Suppressor macrophage (primary cell): ENCODE measurements at places on chromosomes 3 and 15.
A peak's percentile ranks its signal among the peaks of the same experiment; 100 is the strongest.

DNA sequence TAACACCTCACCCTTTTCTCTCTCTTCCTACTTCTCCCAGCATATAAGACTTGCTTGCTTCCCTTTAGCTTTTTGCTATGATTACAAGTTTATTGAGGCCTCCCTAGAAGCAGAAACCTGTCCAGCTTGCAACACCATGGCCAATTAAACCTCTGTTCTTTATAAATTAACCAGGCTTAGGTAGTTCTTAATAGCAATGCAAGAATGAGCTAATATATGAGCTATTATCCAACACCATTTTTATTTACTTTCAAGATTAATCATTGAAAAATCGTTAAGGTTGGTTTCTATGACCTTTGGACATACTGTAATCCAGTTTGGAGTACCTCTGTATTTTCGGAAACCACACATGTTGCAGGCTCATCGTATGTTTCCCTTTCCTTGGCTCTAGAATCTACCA is 643.1 kb downstream of the ZPLD1 start:
- no peak for DNase-seq

- DNase-seq = peak; percentile 34
Measured at GRCh38 chr3:14441920-14442300, 39.5 kb downstream of the SLC6A6 start.

DNA sequence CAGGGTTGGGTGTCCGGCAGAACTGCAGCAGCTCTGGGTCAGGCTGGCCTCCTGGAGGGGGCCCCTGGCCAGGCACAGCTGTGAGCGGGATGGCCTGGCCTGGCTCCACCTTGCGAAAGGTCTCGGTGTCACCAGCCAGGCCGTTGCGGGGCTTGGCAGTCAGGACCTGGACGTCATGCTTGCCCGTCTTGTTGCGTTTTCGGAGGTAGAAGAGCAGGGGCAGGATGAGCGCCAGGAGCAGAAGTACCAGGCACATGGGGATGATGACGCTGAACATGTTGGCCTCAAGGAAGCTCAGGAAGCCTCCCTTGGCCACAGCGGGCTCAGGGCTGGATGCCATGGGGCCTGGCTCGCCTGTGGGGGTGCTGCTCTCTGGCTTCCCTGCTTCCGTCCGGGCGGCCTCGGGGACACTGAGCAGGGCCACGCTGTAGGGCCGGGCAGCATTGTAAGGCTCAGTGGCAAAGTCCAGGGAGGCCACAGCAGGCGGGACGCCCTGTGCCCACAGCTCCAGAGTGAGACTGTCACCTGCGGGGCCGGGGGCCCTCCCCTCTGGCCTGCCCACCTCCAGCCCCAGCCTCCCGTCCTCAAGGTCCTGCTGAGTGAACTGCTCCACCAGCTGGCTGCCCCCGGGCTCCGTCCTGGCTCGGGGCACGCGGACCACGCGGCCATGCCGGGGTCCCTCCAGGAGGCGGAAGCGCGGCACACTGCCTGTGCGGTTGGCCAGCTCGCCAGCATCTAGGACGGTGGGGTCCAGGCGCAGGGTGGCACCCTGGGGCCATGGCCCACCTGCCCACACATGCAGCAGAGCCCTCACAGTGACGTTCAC is 28.1 kb downstream of the SNX33 start:
- no peak for DNase-seq

GRCh38 chr15:75776065-75776423 is 63.4 kb upstream of the CSPG4 start:
- DNase-seq = no peak

GRCh38 chr3:151890721-151891141 is 17.3 kb downstream of the SUCNR1 start:
- DNase-seq = no peak

- no peak for DNase-seq
Measured at GRCh38 chr3:126373682-126374601, 16.7 kb upstream of the KLF15 start.

- DNase-seq = no peak
Measured at GRCh38 chr3:56421205-56421604, 47.1 kb downstream of the ERC2 start.

DNA sequence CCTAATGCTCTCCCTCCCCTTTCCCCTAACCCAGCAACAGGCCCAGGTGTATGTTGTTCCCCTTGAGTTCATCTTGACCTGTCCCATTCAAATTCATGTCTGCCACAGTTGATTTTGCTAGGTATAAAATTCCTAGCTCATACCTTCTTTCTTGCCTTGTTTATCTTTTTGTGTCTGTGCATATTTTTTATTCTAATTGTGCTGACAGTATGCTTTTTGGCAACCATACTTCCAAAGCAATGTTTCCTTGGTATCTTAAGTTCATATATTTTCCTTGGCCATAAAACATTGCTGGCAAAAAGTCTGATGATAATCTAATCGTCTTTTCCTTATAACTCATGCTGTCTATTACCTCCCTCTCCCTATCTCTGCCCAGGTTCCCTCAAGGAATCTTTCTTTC is 15.5 kb downstream of the LNP1 start:
- no peak for DNase-seq

DNA sequence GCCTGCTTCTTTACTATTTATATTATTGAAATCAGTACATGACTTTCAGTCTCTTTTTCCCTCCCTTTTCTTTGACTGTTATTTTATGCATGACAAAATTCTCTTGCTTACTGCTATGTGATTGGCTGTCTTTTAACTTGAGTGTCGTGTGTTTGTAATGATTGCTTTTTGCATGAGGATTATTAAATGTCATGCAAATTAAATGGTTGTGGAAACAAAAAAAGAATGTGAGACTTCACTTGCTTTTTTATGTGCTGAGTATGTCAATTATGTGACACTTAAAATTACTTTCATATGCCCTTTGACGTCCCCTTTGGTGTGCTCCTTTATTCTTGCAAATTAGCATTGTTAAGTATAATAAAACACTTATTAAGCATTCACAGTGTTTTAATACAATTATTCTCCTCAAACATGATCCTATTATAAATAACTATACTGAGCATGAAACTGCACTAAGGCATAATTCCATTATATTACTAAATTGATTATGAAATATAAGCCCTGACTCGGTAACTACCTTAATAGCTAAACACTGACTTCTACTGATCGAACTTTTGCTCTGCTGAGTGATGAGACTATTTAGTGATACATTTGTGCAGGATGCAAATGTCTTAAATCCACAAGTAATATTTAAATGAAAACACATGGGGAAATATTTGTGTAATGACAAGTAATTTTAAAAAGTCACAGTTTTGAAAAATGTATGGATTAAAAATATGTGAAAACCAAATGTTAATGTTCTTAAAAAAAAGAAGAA is 401.7 kb downstream of the NLGN1 start:
- DNase-seq = no peak

DNA sequence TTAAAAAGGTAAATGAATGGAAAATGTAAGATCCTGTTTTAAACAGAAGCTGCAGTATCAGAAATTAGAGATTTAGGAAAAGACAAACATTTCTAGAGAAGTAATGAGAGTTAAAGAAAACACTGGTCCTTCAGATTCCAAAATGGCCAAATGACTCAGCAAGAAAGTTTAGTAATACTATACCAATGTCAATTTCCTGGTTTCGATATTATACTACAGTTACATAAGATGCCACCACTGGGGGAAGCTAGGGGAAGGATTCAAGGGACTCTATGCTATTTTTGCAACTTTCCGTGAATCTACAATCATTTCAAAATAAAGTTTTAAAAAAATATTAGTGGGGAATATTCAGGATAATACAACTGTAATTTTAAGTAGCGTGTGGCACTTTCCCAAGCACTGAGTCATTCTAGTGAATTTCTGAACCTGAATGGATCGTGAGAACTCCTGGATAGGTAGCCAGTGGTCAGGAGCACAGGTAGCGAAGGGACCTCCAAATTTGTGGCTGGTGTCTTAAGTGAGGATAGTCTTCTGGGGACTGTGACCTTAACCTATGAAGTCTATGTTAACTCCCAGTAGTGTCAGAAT is 37.6 kb downstream of the TMCC1 start:
- peak; percentile 90 for DNase-seq

GRCh38 chr3:125643172-125643571 is 47.9 kb upstream of the OSBPL11 start:
- DNase-seq = no peak

- DNase-seq = peak; percentile 21
Measured at GRCh38 chr3:127015282-127016042, 32.5 kb downstream of the PLXNA1 start.

- DNase-seq = no peak
Measured at GRCh38 chr15:42139596-42139995, 16.8 kb downstream of the PLA2G4F start.

- no peak for DNase-seq
Measured at GRCh38 chr3:11808231-11808630, 38.5 kb downstream of the TAMM41 start.

DNA sequence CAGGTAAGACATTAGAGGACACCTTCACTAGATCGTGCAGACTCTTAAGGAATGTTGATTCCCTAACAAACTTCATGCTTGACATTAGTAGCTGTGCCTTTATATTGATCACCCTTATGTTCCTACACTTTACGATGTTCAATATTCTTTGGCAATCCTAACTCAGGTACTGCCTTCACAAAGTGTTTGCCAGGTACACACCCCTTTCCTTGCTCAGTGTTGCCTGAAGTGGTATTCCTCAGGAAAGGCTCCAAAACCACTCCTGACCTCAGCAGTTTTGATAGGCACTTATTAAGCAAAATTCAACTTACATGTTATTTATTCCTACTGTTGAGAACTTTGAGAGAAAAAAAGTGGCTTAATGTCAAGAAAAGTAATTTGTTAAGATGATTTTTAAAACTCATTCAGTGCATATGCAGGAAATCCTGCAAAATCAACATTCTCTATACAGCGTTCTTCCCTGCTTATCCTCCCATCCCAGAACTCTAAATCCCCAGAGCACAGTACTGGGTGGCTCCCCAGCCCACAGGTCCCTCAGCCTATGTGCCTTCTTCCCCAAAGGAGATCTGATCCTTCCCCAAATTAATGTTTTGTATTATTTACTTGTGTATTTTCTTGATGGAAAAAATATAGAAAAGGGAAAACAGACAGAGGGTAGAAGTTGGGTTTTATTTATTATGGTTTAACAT is 260.7 kb downstream of the MECOM start:
- DNase-seq = no peak

GRCh38 chr3:44418549-44418948 is 58.9 kb downstream of the ZNF445 start:
- DNase-seq = peak; percentile 9

DNA sequence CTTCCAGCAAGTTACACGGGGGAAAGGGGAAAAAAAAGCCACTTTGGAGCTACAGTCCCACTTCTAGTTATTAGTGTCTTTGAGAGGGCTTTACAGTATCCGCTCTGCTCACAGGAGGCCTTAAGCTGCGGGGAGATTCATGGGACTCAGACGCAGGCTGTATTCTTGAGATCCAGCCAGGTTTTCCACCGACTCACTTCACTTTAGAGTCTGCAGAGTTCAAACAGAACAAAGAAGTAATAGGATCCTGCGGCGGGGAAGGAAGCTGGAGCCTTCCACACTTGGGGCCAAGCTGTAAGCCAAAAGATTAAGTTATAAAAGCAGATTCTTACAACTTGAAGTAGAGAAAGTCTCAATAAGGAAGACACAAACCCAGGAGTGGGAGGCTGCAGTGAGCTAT is 60.2 kb upstream of the FAM174B start:
- no peak for DNase-seq

GRCh38 chr3:152071315-152071714 is 197.4 kb upstream of the MBNL1 start:
- no peak for DNase-seq

DNA sequence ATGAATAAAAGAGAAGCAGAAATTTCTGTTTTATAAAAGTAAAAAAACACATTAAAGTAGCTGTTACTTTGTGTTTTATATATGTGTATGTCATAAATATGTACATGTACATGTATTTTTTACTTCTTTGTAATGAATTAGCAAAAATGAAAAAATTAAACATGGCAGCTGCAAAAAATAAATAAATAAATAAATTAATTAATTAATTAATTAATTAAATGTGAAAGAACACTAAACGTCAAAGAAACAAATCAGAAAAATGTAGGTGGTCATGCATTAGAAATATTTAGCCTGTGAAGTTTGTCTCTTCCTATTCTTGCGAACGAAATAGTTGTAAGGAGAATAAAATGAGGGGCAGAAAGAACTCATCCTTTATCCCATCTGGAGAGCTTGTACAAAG is 357.0 kb downstream of the ZIC4 start:
- DNase-seq = no peak

GRCh38 chr3:8445861-8446260 is 55.8 kb upstream of the LMCD1 start:
- DNase-seq = no peak

DNA sequence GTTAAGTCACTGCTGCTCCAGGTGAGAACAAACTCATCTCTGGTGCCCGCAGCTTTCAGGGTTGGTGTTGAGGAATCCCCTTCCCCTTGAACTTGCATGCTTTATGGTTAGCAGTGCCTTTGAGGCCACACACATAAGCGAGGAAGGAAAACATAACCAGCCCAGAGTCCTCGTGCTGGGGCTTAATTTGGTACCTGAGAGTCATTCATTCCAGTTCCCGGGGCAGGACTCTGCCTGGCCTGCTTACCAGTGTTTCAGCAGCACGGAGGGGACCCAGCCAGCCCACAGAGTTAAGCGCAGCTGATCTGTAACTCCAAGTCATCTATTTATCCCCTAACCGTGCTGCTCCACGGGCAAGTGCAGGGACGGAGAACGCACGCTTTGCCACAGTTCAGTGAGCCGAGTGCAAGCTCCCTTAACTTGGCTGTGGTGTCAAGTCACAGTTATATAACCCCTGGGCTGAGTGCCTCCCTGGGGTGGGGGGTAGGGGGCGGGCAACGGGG is 302.3 kb upstream of the ICE2 start:
- no peak for DNase-seq

DNA sequence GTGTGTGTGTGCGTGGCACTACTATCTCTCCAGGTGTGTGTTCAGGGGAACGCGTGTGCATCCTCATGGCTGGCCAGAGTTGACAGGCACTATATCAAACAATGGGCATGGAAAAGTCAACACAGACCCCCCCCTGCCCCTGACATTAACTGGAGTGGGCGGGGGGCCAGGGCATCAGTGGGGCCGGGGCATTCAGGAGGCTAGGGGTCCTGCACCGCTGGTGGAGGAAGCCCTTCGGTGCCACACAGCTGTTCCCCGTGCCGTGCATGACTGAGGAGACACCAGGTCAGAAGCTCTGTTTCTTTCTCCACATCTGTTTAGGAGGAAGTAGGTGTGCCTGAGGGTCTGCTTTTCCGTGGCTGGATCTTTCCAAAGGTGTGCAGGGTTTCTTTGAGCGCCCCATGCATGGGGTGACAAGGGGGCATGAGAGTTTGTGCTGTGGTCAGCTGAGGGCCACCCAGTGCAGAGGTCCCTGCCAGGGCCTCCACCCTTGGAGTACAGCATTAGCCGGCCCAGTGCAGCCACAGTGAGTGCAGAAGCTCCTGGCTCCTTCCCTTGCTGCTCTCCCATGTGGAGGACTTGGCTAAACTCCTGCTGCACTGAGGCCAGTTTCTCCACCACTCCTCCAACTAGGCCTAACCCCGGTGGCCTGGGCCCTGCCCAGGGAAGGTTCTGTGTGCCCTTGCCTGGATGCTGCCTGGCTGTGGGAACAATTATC is 7.5 kb downstream of the C3orf22 start:
- DNase-seq = no peak

- DNase-seq = no peak
Measured at GRCh38 chr3:55564726-55565125, 77.6 kb upstream of the WNT5A start.

- no peak for DNase-seq
Measured at GRCh38 chr15:35557544-35557943, 11.6 kb upstream of the DPH6 start.

- DNase-seq = no peak
Measured at GRCh38 chr15:89587955-89588354, 12.7 kb downstream of the TICRR start.

GRCh38 chr15:78943692-78944091 is 1.2 kb downstream of the CTSH start:
- no peak for DNase-seq

GRCh38 chr15:91548549-91548948 is 305.0 kb upstream of the SLCO3A1 start:
- no peak for DNase-seq
